Activated T-cell treated with anti-CD3 and anti-CD28 coated beads, Interleukin-2, amount 50 U/mL, for 72 hours (primary cell): ENCODE measurements at places on chromosomes 2 and 18. TPM values are rescaled to one million over a fixed set of nuclear protein-coding genes. Genes with fewer than 3 reads are reported as not detected.

- no peak overlapping the region for H3K27ac ChIP-seq
- H3K4me1 ChIP-seq: no peaks in the 10 kb centered on the region
- no peak for DNase-seq
- H3K4me3 ChIP-seq: no peak overlapping the region
- peaks cover 5% of the 10 kb centered on the region for H3K27me3 ChIP-seq
- no peaks in the 10 kb centered on the region for H3K36me3 ChIP-seq
These were observed 422.8 kb upstream of the ZEB2 start for GRCh38 chr2:144942516-144943256.

DNA sequence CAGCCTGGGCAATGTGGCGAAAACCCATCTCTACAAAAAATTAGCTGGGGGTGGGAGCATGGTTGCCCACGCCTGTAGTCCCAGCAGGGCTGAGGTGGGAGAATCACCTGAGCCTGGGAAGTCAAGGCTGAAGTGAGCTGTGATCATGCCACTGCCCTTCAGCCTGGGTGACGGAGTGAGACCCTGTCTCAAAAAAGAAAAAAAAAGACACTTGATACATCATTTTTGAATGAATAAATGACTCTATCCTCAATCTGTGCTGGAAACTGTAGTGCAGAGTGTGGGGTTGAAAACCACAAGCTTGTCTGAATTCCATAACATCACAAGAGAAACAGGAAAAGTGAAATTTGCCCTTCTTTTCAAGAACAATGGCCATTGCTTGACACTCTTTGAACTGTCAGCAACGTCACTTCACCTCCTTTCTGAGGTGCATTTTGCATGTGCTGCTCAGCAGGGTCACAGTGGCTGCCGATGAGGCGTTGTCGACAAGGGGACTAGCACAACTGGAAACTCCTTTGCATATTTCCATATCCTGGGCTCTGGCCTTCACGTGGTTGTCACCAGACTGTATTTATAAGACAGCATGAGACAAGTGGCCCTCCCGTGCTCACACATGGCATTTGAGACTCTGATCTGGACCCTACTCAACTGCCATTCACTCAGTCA lies 54.2 kb downstream of the DDX1 start:
- H3K4me1 ChIP-seq: peaks cover 7% of the 10 kb centered on the region
- peaks cover 7% of the 10 kb centered on the region for H3K36me3 ChIP-seq
- H3K4me3 ChIP-seq: no peak overlapping the region
- DNase-seq: no peak
- H3K27me3 ChIP-seq: no peaks in the 10 kb centered on the region

- no peak overlapping the region for H3K27ac ChIP-seq
- H3K27me3 ChIP-seq: no peaks in the 10 kb centered on the region
- H3K4me3 ChIP-seq: no peak overlapping the region
- no peak for DNase-seq
- H3K4me1 ChIP-seq: no peaks in the 10 kb centered on the region
- no peaks in the 10 kb centered on the region for H3K36me3 ChIP-seq
These were observed 198.1 kb downstream of the PDE1A start for GRCh38 chr2:182228741-182229140.

ZRANB3 gene
- 17.9 TPM for total RNA-seq

DNA sequence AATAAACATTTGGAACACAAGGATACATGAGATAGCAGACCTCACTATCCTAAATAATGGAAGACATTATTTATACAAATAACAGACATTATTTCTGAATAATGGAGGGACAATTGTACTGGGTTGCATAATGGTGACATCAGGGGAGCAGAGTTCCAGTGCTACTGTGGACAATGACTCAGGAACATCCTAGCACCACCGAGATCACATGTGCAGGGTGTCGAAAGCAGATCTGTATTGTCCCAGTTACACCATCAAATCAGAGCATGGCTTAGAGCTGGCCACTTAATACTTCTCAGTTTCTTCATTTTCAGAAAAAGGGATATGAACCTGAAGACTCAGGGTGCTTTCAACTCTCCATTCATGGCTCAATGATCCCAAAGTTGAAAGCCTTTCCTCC lies 249.1 kb upstream of the RBMS1 start:
- no peak overlapping the region for H3K4me3 ChIP-seq
- H3K27ac ChIP-seq: no peak overlapping the region
- peaks cover 5% of the 10 kb centered on the region for H3K27me3 ChIP-seq
- H3K4me1 ChIP-seq: peaks cover 6% of the 10 kb centered on the region
- DNase-seq: no peak

C2orf92 gene
- 18.0 TPM for total RNA-seq

GRCh38 chr2:211434773-211435172 lies 878.4 kb downstream of the CPS1 start:
- H3K4me3 ChIP-seq: no peak overlapping the region
- H3K36me3 ChIP-seq: no peaks in the 10 kb centered on the region
- H3K27ac ChIP-seq: no peak overlapping the region
- H3K27me3 ChIP-seq: no peaks in the 10 kb centered on the region
- no peaks in the 10 kb centered on the region for H3K4me1 ChIP-seq
- no peak for DNase-seq

ALLC gene
- total RNA-seq: not detected

GRCh38 chr2:7619203-7619970 lies 702.2 kb downstream of the RNF144A start:
- H3K27ac ChIP-seq: no peak overlapping the region
- peaks cover 7% of the 10 kb centered on the region for H3K36me3 ChIP-seq
- H3K4me3 ChIP-seq: no peak overlapping the region
- no peaks in the 10 kb centered on the region for H3K27me3 ChIP-seq
- H3K4me1 ChIP-seq: peaks cover 30% of the 10 kb centered on the region

- H3K36me3 ChIP-seq: peaks cover 3% of the 10 kb centered on the region
- H3K4me1 ChIP-seq: no peaks in the 10 kb centered on the region
- H3K27ac ChIP-seq: no peak overlapping the region
- no peak for DNase-seq
- H3K27me3 ChIP-seq: no peaks in the 10 kb centered on the region
- no peak overlapping the region for H3K4me3 ChIP-seq
These were observed 44.4 kb upstream of the ATL2 start for GRCh38 chr2:38421274-38422056.

ITGA4 gene
- total RNA-seq: 47.5 TPM

DNA sequence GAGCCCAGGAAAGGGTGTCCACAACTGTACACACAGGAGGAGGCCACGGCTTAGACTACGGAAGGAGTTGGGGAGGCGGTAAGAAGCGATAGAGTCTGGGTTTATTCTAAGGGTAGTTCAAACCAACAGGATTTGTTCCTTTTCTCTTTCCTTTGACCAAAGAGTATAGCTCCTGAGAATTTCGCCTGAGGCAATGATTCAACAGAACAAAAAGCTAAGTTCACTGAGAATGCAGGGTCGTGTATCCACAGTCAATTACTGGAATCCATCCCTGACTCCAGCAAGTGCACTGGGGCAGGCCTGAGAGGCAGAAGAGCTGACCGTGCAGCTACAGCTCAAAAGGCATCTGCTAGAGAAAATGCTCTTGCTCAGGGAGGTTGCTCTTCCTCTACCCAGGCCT lies 140.9 kb downstream of the TFCP2L1 start:
- H3K27me3 ChIP-seq: no peaks in the 10 kb centered on the region
- H3K4me3 ChIP-seq: no peak overlapping the region
- H3K27ac ChIP-seq: no peak overlapping the region
- no peaks in the 10 kb centered on the region for H3K4me1 ChIP-seq

- peak; percentile 36 for DNase-seq
- H3K4me3 ChIP-seq: no peak overlapping the region
- no peak overlapping the region for H3K27ac ChIP-seq
- no peaks in the 10 kb centered on the region for H3K27me3 ChIP-seq
These were observed 19.7 kb upstream of the DCTN1 start for GRCh38 chr2:74399785-74400184.

DNA sequence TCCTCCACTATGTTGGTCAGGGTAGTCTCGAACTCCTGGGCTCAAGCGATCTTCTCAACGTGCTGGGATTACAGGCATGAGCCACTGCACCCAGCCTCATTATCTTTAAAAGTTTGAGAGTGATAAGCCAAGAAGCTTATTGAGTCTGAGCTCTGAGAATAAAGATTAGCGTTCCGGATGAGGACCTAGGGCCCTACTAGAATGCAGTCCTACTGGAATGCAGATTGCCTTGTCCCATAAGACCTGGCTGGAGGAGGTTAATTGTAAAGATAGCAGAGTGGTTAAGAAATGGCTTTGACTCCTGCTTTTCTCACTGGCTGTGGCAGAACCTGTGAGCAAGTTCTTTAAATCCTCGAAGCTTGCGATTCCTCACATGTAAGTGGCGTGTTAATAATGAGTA lies 4.0 kb downstream of the VWA3B start:
- H3K4me3 ChIP-seq: no peak overlapping the region
- peaks cover 18% of the 10 kb centered on the region for H3K27me3 ChIP-seq
- H3K36me3 ChIP-seq: peaks cover 7% of the 10 kb centered on the region

DNA sequence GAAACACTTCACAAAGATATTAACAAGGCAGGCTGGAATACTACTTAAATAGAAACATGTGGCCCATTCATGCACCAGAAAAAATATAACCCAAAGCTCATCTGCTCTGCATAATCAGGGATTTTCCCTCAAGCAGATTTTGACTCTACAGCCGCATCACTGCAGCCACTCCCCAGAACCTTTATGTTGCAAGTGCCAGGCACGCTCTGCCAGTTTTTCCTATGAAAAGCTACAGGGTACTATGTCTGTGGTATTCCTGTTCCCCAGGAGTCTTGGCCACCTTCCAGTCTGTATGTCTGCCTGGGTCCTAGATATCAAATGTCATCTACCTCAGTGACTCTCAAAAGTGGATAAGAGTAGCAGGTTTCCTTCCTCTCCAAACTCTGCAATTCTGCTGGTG lies 3.8 kb downstream of the COA5 start:
- H3K4me1 ChIP-seq: peaks cover 47% of the 10 kb centered on the region
- H3K36me3 ChIP-seq: peaks cover 8% of the 10 kb centered on the region
- peak overlapping the region; percentile 64 for H3K27ac ChIP-seq
- no peak for DNase-seq
- no peak overlapping the region for H3K4me3 ChIP-seq

DNA sequence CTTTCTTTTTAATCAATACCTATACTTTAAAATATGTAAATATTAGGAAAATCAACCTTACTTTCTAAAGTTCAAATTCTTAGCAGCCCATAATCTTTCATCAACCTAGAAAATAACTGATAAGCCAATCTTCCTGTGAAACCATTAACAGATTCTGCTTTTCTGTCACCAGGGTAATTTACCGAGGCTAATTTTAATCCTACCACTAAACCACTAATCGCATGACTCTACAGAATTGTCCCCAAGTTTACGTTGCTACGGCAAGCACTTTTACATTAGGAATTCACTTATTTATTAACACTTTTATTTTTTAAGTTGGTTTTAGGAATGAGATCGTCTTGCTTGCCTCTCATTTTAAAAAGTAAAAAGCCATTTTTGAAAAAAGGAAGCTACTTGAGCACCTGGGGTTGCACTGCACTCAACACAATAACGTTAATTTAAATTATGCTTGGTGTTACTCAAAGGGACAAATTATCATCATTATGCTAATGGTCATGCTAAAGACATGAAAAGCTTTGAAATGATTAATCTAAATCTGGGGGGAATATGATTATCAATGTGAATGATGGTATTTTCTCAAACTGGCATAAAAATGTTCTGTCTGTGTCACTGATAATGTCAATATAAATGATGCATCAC lies 10.2 kb downstream of the ZNF516 start:
- H3K27me3 ChIP-seq: peaks cover 13% of the 10 kb centered on the region
- peaks cover 12% of the 10 kb centered on the region for H3K4me1 ChIP-seq
- no peak overlapping the region for H3K4me3 ChIP-seq
- no peaks in the 10 kb centered on the region for H3K36me3 ChIP-seq

IL37 gene
- total RNA-seq: not detected

DNA sequence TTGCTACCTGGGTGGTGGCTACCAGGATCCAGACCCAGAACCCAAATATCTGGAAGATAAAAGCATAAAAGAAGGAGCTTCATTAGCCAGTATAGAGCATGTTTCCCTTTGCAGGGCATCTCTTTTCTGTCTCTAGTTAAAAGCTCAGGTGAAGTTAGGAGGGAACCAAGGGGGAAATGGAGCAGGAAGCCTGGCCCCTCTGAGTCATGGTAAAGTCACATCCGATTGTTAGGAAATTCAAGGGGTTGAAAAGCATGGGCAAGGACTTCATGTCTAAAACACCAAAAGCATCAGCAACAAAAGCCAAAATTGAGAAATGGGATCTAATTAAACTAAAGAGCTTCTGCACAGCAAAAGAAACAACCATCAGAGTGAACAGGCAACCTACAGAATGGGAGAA lies 126.9 kb downstream of the RPIA start:
- no peaks in the 10 kb centered on the region for H3K4me1 ChIP-seq
- H3K4me3 ChIP-seq: no peak overlapping the region
- H3K27me3 ChIP-seq: no peaks in the 10 kb centered on the region
- peaks cover 6% of the 10 kb centered on the region for H3K36me3 ChIP-seq
- H3K27ac ChIP-seq: no peak overlapping the region

NDC80 gene
- 113 TPM for total RNA-seq

RAMP1 gene
- total RNA-seq: 1.8 TPM

HADHB gene
- 79.7 TPM for total RNA-seq

ACKR3 gene
- 1.0 TPM for total RNA-seq

GRCh38 chr2:188963741-188964140 lies 10.4 kb upstream of the COL3A1 start:
- DNase-seq: no peak
- H3K4me1 ChIP-seq: no peaks in the 10 kb centered on the region
- peaks cover 14% of the 10 kb centered on the region for H3K27me3 ChIP-seq
- H3K4me3 ChIP-seq: no peak overlapping the region

DNA sequence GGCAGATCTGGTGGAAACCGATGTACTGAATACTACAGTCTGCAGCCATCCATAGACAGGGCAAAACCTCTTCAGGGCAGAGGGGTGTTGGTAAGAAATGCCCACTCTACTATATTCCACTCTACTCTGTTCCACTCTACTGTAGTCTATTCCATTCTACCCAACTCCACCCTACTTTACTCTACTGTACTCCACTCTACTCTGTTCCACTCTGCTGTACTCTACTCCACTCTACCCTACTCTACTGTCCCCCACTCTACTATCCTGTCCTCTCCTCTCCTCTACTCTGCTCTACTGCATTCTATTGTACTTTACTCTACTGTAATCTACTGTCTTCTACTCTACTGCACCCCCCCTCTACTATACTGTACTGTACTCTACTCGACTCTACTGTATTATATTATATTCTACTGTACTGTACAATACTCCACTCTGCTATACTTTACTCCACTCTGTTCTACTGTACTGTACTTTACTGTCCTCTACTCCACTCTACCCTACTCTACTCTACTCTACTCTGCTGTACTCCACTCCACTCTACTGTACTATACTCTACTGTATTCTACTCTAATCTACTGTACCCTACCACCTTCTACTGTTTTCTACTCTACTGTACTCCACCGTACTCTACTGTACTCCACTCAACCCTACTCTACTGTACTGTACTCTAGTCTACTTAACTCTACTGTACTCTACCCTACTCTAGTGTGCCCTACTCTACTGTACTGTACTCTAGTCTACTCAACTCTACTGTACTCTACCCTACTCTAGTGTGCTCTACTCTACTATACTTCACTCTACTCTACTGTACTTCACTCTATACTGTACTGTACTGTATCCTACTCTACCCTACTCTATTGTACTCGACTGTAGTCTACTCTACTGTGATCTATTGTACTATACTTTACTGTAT lies 17.0 kb upstream of the FOXI3 start:
- no peaks in the 10 kb centered on the region for H3K36me3 ChIP-seq
- H3K27ac ChIP-seq: no peak overlapping the region
- no peak for DNase-seq

CACNB4 gene
- 0.56 TPM for total RNA-seq
